Myocyte (in vitro differentiated cells): ENCODE measurements at places on chromosomes 6 and 20.

DNA sequence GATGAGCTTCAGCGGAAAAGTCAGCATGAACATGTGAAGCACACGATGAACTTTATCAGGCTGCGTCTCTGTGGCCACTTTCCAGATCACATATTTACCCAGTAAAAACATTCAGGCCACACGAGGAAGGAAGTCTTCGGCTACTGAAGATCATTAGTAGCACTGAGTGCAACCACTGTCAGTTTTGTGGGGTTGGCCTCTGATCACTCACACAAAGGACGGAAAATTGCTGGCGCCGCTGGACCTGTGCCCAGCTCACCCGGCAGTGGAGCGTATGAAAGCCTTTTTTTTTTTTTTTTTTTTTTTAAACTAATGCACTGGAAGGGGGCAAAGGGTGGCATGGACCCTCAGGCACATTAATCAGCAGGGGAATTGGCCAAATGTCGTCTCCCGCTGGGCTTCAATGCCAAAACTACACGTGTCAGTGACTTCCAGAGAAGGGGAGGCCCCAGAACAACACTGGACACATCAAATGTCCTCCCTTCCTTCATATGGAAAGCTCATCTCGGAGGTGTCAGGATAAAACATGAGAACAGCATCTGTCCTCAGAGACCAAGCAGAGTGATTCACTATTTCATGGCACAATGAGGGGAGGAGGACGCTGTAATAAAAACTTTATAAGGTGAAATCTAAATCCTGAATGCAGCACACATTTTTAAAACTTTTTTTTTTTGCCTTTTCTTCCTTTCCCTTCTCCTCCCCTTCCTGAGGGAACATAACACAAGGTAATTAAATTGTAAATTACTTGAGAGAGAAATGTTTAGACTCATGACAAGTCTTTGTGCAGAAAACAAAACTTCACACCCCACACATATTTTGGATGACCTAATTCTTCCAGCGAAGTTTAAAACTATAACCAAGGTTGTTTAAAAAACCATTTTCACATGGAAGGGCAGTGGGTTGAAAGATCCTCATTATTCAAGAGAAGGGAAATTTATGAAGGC lies 223.4 kb downstream of the FOXC1 start:
- DNase-seq, result no peak

DNA sequence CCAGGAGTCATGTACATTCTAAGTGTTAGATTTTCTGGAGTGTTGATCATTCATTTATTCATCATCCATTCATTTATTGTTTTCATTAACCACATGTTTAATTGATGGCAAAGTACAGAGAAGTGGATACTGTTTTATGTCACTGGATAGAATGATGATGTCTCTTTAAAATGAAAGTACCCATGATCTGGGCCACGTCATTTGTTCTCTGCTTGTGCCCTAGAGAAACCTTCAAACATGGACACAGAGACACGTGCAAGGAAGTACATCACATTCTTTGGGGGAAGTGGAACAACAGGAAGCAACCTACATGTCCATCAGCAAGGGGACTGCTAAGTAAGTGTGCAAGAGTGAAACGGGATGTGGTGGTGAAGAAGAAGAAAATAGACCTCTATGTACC lies 75.8 kb upstream of the TSHZ2 start:
- DNase-seq, result no peak

DNA sequence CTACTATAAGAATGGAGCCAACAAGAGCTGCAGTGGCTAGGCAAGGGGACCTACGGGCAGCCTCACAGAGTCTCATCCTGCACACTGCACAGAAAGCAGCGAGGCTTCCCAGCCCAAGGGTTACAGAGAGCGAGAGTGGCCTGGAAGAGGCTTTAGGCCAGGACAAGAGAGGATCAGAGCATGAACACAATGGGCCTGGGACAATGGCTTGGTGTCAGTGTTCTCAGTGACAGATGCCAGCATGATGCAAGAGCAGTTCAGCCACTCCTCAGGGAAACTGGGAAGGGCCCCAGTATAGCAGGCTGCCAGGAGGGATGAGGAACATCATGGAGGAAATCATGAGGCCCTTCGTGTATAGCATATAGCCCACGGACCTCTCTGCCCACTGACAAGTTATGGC lies 108.0 kb downstream of the NUS1 start:
- no peak for DNase-seq

- DNase-seq, result peak; percentile 63
Measured at GRCh38 chr6:132830334-132830751, 16.0 kb downstream of the RPS12 start.

- no peak for DNase-seq
Measured at GRCh38 chr20:58713801-58714339, 21.3 kb downstream of the NPEPL1 start.

- DNase-seq, result no peak
Measured at GRCh38 chr6:6971369-6971768, 136.4 kb upstream of the RREB1 start.

GRCh38 chr6:75170691-75171560 lies 34.9 kb downstream of the COL12A1 start:
- DNase-seq, result no peak
